ENCODE measurements at places on chromosomes 6 and 20.

- peak; percentile 75 for DNase-seq
These were observed 22.9 kb upstream of the JAG1 start for GRCh38 chr20:10696650-10697049.

- DNase-seq = peak; percentile 80
These were observed 10.0 kb downstream of the SIM1 start for GRCh38 chr6:100454551-100455229.

DNA sequence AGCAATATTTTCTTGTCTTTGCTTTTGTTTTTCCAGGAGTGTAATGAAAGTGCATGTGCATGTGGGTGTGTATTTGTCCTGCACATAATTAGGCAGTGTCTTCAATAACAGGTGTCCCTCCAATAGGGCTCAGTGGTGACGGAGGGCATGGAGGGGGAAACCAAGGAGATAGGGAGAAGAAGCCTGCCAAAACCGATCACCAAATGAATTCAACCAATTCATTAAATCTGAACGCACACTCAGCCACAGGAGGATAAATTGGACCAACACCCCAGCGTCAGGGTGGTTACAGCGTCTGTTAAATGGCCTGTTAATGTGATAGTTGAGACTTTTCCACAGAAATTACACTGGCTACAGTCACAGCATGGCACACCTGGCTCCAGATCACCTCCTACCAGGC is 527.6 kb downstream of the CD83 start:
- no peak for DNase-seq

- DNase-seq = no peak
These were observed 21.6 kb downstream of the SASH1 start for GRCh38 chr6:148364056-148364824.

- no peak for DNase-seq
These were observed 2.1 kb downstream of the C6orf163 start for GRCh38 chr6:87346700-87347099.

GRCh38 chr6:144997996-144998395 is 712.9 kb downstream of the UTRN start:
- no peak for DNase-seq

- DNase-seq = no peak
These were observed 489.5 kb upstream of the CITED2 start for GRCh38 chr6:139863964-139864363.

DNA sequence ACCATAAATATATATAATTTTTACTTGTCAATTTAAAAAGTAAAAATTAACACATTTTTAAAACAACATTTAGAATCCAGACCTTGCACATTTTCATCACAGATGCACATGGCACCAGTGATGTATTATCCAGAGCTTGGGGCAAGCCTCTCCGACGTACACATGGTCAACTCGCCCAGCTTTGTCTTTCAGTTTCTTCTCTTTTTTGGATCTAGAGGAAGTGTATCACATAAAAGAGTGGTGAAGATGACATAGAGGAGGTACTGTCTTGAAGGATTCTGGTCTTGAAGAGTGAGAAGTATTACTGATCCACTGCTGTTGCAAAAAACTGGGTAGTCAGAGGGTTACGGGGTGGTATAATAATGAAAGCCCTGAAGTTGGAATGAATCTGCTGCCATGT is 46.9 kb upstream of the TAB2 start:
- DNase-seq = no peak

- peak; percentile 43 for DNase-seq
These were observed 38.2 kb downstream of the CAP2 start for GRCh38 chr6:17431581-17431980.

- no peak for DNase-seq
These were observed 191.1 kb downstream of the TTLL2 start for GRCh38 chr6:167515873-167516507.

- no peak for DNase-seq
These were observed 40.3 kb upstream of the GFOD1 start for GRCh38 chr6:13527671-13528056.

DNA sequence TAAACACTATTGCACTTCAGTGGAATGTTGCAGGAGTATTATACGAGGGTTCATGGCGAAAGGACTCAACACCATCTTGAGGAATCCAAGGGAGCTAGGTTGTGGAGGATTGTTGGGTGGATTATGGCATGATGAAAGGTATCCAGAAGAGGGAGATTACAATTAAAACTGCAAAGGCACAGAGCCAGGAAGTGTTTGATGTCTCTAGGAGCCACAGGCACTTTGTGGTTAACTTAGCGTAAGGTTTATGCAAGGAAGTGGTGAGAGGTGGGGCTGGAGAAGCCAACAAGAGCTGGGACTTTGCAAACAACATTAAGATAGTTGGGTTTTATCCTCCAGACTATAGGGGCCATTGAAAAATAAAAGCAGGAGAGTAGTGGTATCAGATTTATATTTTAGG is 86.6 kb upstream of the TPD52L1 start:
- no peak for DNase-seq

DNA sequence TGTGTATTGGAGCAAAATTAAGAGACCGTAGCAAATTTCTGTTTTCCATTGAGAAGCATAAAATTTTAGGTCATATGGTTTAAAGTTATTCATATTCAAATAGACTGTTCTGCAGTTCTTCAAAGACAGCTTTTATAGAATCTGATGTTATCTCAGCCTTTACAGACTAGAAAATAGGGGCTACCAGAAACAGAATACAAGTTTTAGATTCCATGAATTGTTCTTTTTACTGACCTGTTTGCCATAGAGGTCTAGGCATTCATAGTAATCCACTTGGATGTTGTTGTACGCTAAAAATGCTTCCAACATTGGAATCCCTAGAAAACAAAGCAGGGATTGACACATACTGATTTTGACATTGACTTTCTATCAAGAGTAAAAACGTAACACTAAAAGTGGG is 47.3 kb upstream of the BTBD3 start:
- no peak for DNase-seq

DNA sequence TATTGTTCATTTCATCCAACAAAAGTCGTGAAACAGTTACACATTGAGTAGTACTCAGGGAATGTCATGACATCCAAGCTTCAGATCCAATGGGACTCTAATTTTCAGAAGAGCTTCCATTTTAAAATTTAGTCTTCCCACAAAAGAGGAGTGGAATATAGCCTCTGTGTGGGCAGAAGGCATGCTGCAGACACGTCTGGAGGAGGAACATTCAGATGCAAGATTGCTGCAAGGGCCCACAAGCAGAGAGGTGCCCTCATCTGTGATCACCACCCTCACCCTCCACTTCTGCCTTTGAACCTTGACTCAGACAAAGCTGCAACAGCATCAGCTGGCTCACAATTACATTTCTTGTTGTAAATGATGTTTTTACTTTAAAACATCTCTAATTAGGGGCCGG is 29.9 kb downstream of the NRN1 start:
- DNase-seq = no peak

DNA sequence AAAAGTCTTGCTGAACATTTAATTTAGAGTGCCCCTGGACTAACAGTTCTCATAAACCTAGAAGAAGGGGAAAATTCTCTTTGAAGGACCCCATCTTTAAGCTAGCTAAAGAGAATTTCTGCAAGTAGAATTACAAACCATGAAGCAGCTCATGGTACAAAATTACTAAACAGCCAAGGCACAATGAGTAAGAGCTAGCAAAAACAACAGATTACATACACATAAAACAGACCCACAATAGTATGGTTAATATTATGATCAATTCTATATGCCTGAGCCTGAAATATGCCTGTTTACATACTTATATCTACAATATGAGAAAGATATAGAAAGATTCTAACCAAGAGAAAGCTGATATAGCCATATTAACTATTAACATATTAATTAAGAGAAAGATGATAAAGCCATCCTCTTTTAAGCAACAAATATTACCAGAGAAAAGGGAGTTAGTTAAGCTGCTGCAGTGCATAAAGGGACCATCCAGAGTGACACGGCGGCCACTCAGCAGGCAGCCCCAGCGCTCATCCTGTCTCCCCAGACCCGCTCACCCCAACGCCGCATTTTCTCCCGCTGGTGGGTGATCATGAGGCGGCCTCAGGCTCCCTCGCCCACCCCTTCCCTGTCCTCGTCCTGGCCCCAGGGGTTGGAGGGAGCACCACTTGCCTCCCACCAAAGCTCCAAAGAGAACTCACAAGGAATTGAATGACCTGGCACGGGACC is 98.4 kb upstream of the CARMIL1 start:
- no peak for DNase-seq

DNA sequence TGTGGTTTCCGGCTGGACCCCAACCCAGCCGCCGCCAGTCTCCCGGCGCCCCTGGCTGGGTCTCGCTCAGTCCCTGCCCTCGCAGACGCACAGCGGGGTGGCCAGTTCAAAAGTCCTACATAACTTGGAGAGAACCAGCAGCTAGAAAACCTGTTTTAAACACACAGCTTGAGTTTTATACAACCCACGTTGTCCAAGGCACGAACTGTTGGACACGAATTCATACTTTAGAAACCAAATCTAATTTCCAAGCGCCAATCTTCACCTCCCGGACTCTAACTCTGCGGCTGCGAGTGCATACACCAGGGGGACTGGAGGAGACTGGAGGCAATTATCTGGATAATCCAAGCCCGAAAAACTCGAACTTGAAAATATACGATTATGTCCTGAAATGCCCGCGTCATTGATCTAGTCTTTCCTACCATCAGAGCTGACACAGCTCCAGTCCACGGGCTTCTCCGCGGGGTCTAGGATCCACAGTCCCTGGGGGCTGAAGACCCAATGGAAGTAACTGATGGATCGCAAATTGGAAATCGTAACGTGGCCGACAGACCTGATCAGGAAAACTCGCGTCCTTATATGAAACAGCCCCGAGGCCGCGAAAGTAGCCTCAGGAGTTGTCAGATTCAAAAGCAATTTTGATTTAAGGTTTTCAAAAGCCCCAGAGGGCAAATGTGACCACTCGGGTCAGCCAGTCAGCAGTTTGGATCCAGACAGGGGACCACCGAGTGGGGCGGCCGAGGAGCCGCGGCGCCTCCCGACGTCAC is 843 bp upstream of the HEY2 start:
- peak; percentile 78 for DNase-seq

DNA sequence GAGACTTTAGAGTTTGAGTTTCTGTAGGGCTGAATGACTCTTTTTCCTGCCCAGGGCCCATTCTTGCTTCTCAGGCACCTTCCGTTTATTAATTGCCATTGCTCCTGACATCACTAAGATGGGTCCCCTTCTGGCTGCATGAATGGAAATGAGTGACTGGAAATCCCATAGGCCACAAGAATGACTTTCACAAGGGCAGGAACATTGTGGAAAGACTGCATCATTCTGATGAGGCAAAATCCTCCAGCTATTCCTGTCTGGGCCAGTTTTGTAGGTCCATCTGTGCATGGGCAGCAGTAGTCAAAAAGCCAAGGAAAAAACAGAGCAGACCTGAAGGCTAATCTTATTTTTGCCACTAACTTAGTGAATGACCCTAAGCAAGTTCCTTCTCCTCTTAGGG is 19.3 kb downstream of the TMEM74B start:
- DNase-seq = no peak

GRCh38 chr6:154613137-154613676 is 102.7 kb upstream of the CNKSR3 start:
- no peak for DNase-seq

DNA sequence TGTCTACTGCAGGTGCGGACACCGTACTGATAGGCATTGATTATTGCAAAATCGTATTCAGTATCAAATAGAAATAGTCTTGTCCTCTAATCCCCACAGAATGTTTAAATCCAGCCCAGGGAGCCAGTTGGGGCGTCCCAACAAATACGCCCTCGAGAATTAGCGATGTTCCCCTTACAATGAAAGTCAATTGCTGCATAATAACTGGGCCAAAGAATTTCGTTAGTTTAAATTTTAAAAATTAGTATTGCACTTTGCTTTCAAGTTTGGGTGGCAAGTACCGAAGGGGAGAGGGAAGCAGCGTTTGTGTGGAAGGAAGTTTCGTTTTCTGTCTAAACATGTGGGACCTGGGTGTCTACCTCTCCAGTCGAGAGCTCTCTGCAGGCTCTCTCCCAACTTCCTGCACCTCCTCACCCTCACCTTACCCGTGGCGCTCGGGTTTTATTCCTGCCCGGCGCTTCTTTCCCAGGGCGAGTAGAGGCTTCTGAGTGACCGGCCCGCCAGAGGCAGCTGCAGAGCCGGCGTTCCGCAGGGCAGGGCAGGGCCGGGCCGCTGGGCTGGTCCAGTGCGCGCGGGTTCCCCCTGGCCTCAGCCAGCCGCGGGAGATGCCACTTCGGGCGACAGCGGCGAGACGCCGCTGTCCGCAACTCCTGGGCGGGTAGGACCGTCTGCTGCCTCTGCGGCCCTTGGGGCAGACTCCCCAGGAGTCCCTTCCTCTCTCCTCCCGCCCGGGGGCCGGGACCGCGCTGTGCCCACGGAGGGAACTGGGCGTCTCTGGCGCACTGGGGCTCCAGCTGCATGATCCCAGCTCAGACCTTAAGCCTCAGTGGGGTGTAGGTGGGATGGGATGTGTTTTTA is 862 bp upstream of the TFAP2C start:
- peak; percentile 55 for DNase-seq

DNA sequence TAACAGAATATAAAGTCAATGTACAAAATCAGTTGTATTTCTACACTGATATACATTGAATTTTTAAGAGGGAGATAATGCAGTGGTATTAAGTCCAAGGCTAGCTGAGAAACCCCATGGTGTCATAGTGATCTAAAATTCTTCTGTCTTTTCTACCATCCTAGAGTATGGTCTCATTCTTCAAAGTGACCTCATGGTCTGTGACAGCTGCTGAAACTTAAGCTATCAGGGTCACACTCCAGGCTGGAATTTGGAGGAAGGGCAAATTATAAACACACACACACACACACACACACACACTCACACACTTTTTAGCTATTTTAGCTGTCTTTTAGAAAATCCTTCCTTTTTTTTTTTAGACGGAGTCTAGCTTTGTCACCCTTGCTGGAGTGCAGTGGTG is 47.3 kb upstream of the DYNLRB1 start:
- DNase-seq = no peak

- DNase-seq = no peak
These were observed 31.8 kb upstream of the PBOV1 start for GRCh38 chr6:138250053-138250452.
